ENCODE measurements at places on chromosomes 1 and 21.

DNA sequence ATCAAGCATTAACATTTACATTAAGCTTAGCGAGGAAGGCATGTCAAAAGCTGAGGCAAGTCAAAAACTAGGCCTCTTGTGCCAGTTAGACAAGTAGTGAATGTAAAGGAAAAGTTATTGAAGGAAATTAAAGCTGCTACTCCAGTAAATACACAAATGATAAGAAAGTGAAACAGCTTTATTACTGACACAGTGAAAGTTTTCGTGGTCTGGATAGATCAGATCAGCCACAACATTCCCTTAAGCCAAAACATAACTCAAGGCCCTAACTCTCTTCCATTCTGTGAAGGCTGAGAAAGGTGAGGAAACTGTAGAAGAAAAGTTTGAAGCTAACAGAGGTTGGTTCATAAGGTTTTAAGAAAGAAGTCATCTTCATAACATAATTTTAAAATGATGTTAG is 131.9 kb downstream of the VAV3 start:
- no peak for DNase-seq

DNA sequence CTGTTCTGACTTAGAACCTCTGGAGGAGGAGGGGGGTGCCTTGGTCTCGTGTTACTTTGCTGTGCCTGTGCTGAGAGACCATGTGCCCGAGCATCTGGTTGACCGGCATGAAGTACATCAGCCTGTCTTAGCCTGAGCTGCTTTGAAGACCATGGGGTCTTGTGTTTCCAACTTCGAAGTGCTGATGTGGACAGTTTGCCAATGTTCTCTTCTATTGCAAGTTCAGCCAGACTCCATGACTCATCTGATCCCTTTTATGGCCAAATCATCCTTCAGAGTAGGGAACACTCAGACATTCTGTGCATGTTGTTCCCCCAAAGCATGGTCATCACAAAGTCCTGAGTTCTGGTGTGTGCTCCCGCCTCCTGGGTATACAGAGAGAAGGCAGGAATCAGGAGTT is 6.0 kb upstream of the PLA2G2C start:
- DNase-seq = no peak

- DNase-seq = peak; percentile 4
These were observed 354.1 kb downstream of the SMYD3 start for GRCh38 chr1:246152986-246153431.

- DNase-seq = no peak
These were observed 203.2 kb upstream of the USP24 start for GRCh38 chr1:55418208-55419000.

DNA sequence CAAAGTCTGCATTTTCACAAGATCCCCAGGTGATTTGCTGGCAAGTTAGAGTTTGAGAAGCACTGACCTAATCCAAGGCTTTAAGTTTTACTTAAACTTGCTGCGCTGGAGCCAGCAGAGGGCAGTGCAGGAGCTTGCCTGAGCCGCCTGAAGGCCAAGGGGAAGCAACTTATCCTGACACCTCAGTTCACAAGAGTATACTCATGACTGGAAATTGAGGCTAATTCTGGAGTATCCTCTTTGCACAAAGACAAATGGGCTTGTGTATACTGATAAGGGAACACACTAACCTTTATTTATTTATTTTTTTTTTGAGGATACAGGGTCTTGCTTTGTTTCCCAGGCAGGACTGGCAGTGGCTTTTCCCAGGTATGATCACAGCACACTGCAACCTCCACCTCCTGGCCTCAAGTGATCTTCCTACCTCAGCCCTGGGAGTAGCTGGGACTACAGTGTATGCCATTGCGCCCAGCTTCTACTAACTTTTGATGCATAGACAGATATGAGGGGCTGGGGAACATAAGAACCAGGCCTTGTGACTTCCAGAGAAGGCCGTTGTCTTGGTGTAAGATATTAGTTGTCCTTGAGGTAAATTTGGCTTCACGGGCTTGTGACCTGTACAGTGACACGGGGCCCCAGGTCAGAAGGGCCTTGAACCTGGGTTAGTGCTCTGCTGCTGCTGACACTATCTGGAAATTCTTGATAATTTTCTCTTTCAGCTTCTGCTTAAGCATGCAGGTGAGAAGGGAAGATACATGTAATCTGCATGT is 29.0 kb upstream of the SLAMF1 start:
- peak; percentile 77 for DNase-seq

GRCh38 chr1:87560601-87561360 is 232.1 kb downstream of the LMO4 start:
- no peak for DNase-seq

GRCh38 chr21:36207577-36208320 is 51.1 kb downstream of the DOP1B start:
- no peak for DNase-seq

DNA sequence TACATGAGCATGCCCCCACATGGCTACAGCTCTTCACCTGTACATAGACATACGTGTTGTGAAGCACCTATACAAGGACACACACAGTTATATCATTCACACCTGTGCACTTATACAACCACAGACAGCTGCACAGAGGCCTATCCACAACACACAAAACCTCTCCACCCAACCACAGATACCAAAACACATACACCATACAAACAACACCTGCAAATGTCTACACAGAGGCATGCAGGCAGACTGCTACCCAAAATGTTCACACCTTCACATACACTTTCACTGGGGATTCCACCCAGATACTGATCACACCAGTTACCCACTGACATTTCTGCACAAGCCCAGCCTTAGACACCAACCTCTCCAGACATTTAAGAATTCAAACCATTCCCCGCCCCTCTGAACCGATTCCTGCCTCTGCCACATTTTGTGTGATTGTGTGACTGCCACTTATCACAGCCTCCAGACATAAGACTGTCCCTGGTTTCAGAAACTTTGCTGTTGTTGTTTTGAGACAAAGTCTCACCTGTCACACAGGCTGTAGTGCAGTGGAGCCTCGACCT is 2.0 kb downstream of the C1orf232 start:
- DNase-seq = no peak

DNA sequence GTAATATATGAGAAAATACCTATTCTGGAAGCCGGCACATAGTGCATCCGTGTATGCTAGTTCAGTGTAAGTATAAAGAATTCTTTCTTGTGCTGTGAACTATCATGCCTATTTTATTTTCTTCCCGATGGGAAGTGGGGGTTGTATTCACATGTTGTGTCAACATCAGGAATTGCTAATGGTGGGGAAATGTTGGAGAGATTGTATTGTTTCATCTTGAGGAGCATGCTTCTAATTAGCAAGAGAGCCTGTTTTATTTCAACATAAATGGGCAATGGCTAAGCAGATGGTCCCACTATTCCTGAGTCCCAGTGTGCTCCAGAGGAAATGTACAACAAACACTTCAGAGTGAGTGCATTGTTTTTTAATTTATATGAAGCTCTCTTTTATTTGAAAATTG is 485.2 kb downstream of the PLPP3 start:
- DNase-seq = no peak

DNA sequence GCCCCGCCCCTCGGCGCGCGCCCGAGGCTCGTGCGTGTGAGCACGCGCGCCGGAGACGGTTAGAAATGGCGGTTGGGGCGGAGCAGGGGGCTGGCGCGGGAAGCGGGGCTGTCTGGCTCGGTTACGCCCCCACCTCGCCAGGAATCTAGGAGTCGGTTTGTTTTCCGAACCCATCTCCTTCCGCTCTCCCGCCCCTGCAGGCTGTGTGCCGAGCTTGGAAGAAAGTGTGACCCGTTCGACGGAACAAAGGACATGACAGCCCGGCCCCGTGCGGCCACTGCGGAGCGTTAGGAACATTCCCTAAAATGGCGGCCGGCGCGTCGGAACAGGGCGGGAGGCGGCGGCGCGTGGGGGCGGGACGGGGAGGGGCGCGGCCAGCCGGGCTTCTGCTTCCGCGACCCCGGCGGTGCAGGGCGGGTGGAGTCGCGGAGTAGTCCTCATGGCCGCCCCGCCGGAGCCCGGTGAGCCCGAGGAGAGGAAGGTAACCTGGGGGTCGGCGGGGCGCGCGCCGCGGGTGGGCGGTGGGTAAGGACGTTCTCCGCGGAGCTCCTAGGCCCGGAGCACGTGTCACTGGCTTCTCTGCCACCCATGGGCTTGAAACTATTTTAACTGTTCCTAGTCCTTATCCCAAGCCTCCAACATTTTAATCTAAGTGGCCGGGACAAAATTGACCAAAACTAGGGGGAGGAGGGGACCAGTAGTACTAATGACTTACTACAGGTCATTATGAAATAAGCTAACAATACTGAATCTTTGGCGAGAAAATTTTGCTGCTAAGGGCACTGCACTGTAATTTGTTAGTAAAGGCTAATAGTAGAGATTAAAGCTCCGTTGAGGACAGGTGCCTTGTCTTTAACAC is at the start of gene COX20:
COX20 (plus strand) TSS at position 383 of the 859 bp plus-strand sequence; CDS start at position 440, 57 bp downstream.
- DNase-seq = peak; percentile 84

DNA sequence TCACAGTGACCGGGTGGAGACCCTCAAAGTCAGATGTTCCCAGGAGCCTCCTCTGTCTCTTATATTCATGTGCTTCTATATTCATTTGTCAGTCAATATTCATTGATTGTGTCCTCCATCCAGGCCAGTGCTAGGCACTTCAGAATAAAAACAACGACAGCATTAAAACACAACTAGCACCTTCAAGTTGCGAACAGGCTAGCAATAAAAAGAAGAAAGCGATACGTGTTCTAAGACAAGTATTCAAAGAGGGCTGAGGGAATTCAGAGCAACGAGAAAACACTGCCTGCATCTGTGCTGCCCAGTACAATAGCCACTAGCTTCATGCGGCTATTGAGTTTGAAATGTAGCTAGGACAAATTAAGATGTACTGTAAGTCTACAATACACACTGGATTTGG is 138.0 kb downstream of the PLXNA2 start:
- DNase-seq = no peak

- no peak for DNase-seq
These were observed 49.4 kb downstream of the TBCE start for GRCh38 chr1:235416662-235417049.

DNA sequence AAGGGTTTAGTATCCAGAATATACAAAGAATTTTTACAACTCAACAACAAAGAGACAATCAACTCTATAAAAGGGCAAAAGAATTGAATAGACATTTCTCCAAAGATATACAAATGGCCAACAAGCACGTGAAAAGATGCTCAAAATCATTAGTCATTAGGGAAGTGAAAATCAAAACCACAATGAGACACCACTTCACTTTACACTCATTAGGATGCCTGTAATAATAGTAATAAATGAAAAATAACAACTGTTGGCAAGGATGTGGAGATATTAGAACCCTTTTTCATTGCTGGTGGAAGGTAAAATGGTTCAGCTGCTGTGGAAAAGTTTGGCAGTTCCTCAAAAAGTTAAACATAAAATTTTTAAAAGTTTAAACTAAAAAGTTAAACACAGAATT is 7.0 kb upstream of the ABCD3 start:
- peak; percentile 46 for DNase-seq

DNA sequence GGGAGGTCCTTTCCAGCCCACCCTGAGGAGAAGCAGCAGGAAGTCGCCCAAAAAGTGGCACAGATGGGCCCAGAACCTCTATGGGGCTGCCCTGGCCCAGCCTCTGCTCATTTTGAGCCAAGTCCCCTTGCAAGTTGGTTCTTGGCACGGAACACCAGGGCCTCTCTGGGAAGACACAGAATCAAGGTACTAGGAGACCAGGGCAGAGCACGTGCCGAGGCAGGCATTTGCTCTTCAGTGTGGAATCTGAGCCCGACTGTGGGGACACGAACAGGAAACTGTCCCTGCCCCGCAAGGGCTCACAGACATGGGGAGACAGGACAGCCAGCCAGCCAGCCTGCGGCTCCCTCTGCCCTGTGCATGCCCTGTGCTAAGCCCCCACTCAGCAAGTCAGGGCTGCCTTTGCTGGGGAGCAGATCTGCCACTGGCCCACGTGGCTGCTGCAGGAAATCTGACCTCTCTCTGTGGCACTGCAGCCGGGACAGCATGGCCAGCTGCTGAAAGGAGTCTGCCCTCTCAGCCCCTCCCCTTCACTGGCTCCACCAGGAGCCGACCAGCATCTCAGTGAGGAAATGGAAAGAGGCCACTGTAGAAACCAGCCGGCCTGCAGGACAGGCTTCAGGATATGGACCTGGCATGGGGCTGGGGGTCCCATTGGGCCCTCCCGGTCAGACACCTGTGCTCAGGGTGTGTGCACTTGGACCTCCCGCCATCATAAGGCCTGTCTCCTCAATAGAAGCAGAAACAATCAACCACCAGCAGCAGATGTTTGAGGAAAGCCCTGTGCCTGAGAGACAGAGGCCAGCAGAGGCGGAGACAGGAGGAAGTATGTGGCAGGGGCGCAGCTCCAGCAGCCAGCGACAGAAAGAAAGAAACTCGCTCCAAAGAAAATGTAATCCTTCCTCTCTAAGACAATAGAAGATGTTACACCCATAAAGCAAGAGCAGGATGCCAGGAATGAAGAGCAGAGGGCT is 3.7 kb downstream of the ARHGEF16 start:
- DNase-seq = no peak

- DNase-seq = no peak
These were observed 12.5 kb downstream of the TCP10L start for GRCh38 chr21:32572574-32573420.

DNA sequence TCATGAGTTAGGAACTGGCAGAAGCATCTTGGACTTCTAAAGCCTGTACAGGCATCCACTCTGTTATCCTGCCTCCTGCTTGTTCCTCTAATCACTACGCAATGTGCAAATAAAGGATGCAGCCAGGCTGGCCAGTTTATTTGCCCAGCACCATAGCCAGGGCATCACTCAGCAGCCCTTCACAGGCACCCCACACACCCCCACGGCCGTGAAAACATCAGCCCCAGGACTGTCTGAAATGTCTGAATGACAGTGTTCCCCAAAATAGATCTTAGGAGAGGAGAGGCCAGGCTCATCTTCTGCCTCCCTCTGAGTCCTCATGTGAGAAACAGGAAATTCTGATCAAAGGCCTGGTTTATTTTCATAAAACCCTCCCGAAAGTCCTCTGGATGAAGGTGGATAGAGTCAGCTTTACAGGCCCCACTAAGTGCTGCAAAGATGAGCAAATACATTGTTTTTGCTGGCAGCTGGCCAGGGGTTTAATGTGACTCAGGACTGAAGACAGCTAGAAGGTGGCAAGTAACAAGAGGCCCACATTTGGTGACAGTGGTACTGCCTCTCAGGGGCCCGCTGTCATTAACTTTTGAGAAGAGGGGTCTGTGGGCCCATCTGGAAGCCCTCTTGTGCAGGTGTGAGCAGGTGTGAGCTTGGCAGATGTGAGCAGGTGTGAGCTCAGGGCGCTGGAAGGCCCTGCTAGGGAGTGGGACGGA is 32.9 kb downstream of the GRHL3 start:
- no peak for DNase-seq

- DNase-seq = no peak
These were observed 554.6 kb downstream of the SMYD3 start for GRCh38 chr1:245952383-245953026.
